Fibroblast of the conjunctiva (primary cell): ENCODE measurements at places on chromosomes 1 and 21.

- no peak for DNase-seq
These were observed 102.6 kb downstream of the TPR start for GRCh38 chr1:186272486-186272885.

- DNase-seq: no peak
These were observed 70.1 kb downstream of the ROR1 start for GRCh38 chr1:63843884-63844283.

GRCh38 chr1:179510038-179510437, 65.7 kb downstream of the NPHS2 start:
- DNase-seq: no peak

- DNase-seq: no peak
These were observed 82.8 kb downstream of the PHTF1 start for GRCh38 chr1:113676524-113676923.

GRCh38 chr1:221069178-221069903, 190.1 kb downstream of the HLX start:
- no peak for DNase-seq
